ENCODE measurements at places on chromosomes 2 and 18.

GRCh38 chr2:6181926-6182325, 489.7 kb downstream of the SOX11 start:
- no peak for DNase-seq

- no peak for DNase-seq
These were observed 71.0 kb downstream of the GALNT14 start for GRCh38 chr2:31067259-31067658.

DNA sequence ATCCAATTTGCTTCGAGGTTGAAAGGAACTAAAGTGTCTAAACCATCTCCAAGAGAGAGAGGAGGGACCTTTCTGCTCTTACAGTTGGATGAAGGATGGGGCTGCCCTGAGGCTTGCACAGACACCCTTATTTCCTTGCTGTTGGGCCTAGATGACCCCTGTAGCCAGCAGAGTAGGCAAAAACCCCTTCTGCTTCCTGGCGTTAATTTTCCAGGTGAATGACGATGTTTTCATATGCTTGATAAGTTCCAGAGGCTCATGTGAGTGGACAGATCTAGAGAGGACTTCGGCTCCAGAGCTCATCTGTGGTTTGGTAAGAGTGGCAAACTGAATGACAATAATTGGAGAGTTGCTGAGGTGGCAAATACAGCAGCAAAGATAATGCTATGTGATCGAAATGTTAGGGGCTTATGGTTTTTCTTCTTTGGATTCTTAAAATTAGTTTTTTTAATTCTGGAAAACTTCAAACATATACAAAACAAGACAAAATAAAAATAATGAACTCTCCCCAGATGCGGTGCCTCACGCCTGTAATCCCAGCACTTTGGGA, 98.6 kb upstream of the MAP4K3 start:
- DNase-seq: no peak

DNA sequence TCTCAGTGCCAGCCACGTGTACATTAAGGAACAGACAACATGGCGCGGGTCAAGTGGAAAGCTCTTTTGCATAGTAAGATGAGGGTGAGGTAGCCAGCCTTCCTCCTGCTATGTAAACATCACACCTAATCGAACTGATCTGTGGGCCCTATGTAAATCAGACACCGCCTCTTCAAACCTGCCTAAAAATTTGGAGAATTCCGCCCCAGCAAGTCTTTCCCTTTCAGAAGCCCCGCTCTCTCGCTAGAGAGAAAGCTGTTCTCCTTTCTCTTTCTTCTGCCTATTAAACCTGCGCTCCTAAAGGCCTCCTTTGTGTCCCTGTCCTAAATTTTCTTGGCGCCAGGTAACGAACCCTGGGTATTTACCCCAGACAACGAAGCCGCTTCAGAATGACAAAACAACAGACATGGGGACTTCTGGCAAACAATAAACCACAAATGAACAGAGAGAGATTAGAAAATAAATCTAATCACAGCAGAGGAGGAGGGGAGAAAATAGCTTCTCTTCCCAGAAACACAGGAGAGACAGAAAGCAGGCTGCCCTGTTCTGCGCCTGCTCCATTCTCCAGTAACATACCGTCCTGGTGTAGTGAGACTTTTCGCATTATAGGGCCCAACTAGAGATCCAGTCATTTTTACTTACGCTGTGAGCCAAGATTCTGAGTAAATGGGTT, 31.9 kb upstream of the CYP1B1 start:
- no peak for DNase-seq

GRCh38 chr2:36748166-36748565, 51.7 kb downstream of the VIT start:
- DNase-seq: no peak

Data from stimulated activated CD4-positive, alpha-beta T cell treated with anti-CD3 and anti-CD28 coated beads, TNF-alpha, amount 100 ng/mL, for 24 hours (primary cell).